ENCODE measurements at places on chromosomes 12 and 14.

DNA sequence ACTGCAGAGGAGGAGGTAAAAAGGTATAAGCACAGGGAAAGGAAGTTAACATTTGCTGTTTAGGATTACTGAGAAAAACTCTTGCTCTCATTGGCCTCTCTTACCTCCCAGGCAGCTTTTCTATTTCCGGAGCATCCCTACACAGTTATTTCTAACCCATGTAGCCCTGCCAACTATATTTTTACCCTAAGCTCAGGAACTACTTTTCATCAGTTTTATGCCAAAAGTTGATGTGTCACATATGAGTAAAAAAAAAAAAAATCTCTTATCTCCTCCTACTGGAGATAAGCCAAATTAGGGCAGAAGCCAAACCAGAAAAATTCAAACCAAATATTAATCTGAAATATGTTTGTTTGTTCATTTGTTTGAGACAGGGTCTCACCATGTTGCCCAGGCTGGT lies 34.4 kb upstream of the PSMA6 start:
- DNase-seq, result no peak

DNA sequence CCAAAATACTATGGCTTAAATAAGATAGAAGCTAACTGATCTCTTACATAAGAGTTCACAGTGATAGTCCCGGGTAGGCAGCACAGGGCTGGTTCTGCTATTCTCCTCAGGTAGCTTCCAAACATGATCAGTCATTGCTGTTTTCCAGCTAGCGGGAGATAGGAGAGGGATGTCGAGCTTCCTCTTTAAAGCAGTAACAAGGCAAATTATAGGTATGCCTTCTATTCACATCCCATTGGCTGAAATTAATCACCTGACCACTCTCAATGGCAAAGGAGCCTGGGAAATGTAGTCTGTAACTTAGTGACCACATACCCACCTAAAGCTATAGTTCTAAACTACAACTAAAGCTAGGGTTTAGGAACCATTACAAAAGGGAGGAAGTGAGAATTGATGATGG lies 34.5 kb upstream of the VRK1 start:
- DNase-seq, result peak; percentile 36

DNA sequence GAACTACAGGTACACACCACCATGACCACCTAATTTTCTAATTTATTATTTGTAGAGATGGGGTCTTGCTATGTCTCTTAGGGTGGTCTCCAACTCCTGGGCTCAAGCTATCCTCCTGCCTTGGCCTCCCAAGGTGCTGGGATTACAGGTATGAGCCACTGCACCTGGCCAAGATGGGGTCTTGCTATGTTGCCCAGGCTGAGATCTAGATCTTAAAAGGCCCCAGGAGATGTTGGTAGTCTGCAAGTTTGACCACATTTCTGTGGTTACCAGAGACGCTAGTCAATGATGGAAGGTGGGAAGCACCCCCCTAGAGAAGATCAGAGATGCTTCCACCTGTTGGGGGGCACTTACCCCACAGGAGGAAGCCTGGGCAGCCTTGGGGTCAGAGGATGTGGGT lies 34.7 kb downstream of the FOXN4 start:
- DNase-seq, result no peak

- no peak for DNase-seq
Measured at GRCh38 chr12:4951601-4952000, 41.9 kb downstream of the KCNA1 start.

GRCh38 chr12:44889162-44889561 lies 13.0 kb upstream of the NELL2 start:
- DNase-seq, result no peak

GRCh38 chr14:65156568-65157366 lies 54.5 kb upstream of the MAX start:
- DNase-seq, result no peak

GRCh38 chr14:75452900-75453816 lies 25.3 kb downstream of the JDP2 start:
- peak; percentile 67 for DNase-seq

GRCh38 chr12:116551952-116552772 lies 7.0 kb upstream of the MAP1LC3B2 start:
- no peak for DNase-seq

Measured in 8988T (cell line).